Foreskin fibroblast (primary cell): ENCODE measurements at places on chromosomes 3 and 15.

- no peak for DNase-seq
These were observed 135.4 kb downstream of the SYNPR start for GRCh38 chr3:63413523-63413922.

GRCh38 chr3:170240671-170241070, 18.4 kb downstream of the PRKCI start:
- DNase-seq, result no peak

- DNase-seq, result no peak
These were observed 339.5 kb upstream of the DNAJC19 start for GRCh38 chr3:181329024-181329423.

DNA sequence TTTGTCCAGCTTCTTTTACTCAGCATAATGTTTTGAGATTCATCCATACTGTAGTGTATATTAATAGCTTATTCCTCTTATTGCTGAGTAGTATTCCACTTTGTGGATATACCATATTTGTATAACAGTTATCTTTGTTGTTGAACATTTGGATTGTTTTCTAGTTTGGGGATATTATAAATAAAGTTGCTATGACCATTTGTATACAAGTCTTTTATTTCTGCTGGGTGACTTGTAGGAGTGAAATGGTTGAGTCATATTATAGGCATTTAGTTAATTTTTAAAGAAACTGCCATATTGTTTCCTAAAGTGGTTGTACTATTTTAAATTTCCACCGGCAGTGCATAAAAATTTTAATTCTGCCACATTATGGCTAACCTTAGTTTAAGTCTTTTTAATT, 53.4 kb downstream of the RPL39L start:
- no peak for DNase-seq

- no peak for DNase-seq
These were observed 203.3 kb downstream of the FEZF2 start for GRCh38 chr3:62169906-62170660.

- DNase-seq, result peak; percentile 37
These were observed 882 bp downstream of the GXYLT2 start for GRCh38 chr3:72888546-72889309.

DNA sequence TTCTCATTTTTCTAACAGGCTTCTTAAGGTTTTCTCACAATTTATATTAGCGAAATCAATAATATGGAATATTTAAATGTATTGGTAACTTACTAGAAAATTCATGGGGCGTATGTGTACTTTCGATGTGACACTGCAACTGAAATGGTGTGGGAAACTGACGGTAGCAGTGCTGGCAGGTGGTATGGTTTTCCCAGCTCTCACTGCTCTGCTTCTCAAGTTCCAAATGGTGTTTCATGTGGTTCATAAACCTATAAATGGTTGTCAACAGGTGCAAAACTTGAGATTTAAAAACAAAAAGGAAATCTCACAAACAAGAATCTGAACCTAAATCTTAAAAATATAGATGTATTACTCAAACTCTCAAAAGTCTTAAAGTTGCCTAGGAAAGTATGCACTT, 54.7 kb downstream of the ZNF280D start:
- no peak for DNase-seq

DNA sequence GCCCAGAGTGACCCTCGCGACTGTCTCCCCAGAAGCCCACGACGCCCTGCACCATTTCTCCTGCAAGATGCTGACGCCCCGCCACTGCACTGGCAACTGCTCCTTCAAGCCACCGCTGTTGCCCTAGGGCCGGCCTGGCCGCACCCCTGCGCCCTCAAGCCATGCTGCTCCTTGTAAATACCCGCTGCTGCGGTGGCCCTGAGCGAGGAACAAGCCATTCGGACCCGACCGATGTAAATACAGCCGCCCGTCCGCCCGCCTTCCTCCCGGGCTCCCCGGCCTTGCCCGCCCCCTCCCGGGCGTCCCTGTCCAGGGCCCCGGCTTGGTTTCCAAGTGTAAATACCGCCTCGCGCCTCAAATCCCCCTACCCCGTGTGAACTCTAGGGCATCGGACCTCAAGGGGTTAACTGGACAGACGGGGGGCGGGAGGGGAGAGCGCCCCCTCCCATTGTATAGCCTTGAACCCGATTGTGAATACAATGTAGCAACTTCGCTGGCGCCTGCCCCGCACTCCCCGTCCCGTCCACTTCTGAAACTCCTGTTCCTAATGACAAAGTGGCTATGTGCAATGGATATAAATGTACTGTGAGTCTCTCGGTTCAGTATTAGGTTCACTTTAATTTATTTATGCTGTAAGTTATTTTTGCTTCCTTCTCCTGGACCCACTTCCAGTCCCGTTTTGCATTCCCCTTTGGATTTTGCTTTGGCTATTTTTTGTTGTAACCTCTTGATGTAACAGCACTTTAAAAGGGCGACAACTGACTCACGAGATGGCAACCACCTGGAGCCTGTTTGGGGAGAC, 5.9 kb downstream of the RNU6-1 start:
- DNase-seq, result peak; percentile 50

DNA sequence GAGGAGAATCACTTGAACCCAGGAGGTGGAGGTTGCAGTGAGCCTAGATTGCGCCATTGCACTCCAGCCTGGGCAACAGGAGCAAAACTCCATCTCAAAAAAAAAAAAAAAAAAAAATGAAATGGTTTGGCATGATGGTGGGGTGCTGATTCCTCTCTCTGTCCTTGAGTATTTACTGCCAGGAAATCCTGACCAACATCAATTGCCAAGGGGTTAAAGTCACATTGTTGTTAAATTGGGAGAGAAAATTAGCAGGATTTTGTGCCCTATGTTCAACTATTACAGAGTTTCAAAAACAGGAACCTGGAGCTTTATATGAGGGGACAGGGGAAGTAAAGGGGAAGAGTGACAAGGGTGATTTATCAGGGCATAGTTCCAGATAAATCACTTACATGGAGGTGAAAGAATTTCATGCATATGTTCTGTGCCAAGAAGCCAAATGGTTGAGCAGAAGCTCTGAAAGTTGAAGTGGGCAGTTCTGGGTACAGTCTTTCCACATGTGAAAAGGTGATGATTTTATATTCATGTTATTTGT, 70.5 kb upstream of the TSEN2 start:
- no peak for DNase-seq

- no peak for DNase-seq
These were observed 749.6 kb upstream of the LMCD1 start for GRCh38 chr3:7752005-7752404.

DNA sequence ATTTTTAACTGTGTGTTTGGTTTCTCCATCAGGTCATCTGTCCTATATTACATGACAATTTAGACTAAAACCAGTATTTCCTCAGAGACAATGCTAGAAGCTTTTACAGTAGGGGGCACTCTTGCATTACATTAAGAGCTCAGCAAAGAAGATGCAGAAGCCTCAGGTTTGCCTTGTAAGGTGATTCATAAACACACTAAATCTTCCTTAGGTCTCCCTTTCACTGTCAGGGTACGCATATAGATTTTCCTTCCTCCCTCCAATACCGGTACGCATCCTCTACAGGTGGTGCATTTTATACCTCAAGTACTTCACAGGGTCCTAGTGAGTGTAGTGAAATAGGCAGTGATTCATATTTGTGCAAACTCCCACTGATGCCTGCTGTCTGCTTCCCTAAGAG, 46.5 kb downstream of the CD86 start:
- peak; percentile 21 for DNase-seq

GRCh38 chr3:186583831-186584230, 13.3 kb downstream of the DNAJB11 start:
- DNase-seq, result peak; percentile 63

DNA sequence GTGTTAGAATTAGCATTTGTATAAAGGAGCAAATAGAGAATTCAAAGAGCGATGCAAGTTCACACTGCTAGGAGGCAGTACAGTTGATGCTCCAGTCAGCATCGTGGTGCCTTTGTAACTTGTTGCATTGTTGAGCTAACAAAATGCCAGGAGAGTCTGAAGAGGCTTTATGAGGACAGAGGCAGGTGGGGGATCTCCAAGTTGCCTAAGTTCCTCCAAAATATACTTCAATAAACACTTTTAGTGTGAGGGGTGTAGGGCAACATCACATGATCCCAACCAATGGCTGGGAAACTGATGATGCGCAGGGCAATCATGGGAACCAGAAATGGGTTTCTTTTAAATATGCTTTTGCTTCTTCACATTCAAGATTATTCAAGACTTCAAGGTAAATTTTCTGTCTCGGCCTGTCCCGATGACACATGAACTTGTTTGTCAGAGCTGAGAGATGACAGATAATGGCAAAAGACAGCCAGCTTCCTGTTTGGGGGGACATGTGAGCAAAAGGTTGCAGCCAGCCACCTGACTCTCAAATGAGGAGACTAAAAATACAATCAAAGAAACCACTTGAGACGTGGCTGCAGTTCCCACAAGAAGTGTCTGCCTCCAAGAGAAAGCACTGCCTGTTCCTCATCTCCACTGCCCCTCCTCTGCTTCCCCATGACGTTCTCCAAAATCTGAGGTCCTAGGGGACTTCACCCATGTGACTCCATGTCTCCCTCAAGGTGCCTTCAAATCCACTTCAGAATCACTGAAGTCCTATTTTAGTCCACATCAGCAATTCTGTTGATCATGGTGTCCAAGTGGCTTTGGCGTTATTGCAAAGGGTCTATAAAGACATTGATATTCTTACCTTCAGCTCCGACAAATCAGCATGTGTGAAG, 39.3 kb downstream of the KLHL6 start:
- no peak for DNase-seq

DNA sequence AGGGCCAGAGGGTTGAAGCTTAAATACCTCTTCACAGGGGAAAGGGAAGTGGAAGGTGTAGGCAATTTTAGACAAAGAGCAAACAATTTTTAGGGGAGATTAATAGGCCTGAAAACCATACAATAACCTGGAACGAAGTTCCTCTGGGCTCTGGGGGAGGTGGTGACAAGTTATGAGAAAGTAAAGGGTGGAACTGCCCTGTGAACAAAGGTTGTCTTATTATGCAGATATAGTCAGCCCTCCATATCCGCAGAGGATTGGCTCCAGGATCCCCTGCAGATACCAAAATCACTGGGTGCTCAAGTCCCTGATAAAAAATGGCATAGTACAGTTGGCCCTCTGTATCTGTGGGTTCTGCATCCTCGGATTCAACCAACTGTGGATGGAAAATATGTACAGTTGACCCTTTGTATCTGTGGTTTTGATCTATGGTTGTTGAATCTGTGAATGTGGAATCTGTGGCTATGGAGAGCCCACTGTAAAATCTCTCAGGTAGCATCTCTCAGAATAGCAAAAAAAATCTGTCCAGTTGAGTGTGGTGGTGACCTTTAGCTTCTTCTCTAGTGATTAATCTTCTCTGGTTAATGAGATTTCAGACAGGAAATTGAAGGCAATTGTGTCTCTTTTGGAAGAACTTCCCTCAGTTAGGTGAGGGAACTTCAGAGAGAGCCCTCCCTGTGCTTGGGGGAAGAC, 40.2 kb downstream of the CLEC3B start:
- DNase-seq, result no peak
